Aortic smooth muscle cell (primary cell): ENCODE measurements at places on chromosomes 5 and 9. TPM values are rescaled to one million over a fixed set of nuclear protein-coding genes. Genes with fewer than 3 reads are reported as not detected.

Gene MYORG
- 0.92 and 1.2 TPM in 2 replicates for total RNA-seq

Gene AMACR
- total RNA-seq: 4.8 and 7.1 TPM in 2 replicates

Gene AMBP
- total RNA-seq: 0.12 and 0.53 TPM in 2 replicates

Gene IL31RA
- 0.25 and 0.26 TPM in 2 replicates for total RNA-seq

Gene DNAJA1
- 86.1 and 105 TPM in 2 replicates for total RNA-seq

Gene JAK2
- 23.3 and 23.4 TPM in 2 replicates for total RNA-seq

Gene MARCHF11
- not detected in 2 replicates for total RNA-seq

Gene PCDHB7
- total RNA-seq: 0.79 and 1.1 TPM in 2 replicates

Gene SLC46A2
- not detected in 2 replicates for total RNA-seq

Gene LOX
- 38.6 and 78.5 TPM in 2 replicates for total RNA-seq

Gene PCDH1
- total RNA-seq: 5.7 and 7.0 TPM in 2 replicates

Gene PRRT1B
- not detected in 2 replicates for total RNA-seq

Gene PCDHB6
- 0.13 and 0.37 TPM in 2 replicates for total RNA-seq

Gene ANKRD20A1
- total RNA-seq: 0.12 and 0.53 TPM in 2 replicates

Gene CDX1
- total RNA-seq: 0.12 and 0.13 TPM in 2 replicates

Gene GRM6
- not detected in 2 replicates for total RNA-seq

Gene EIF4EBP3
- total RNA-seq: 1.2 and 1.8 TPM in 2 replicates

Gene SLC27A6
- total RNA-seq: 0.06 TPM in 1 of 2 replicates, not detected in the other

Gene RHOBTB3
- total RNA-seq: 27.5 and 34.6 TPM in 2 replicates

Gene FLT4
- total RNA-seq: 0.13 and 0.31 TPM in 2 replicates

Gene PCDHGA4
- total RNA-seq: 4.0 and 7.5 TPM in 2 replicates

Gene PAEP
- not detected in 2 replicates for total RNA-seq

Gene TSSK1B
- total RNA-seq: under 0.01 and 0.13 TPM in 2 replicates

Gene LPAR1
- 39.8 and 77.4 TPM in 2 replicates for total RNA-seq

Gene PLAA
- 37.4 and 39.2 TPM in 2 replicates for total RNA-seq

Gene OLFM1
- total RNA-seq: 0.44 and 2.0 TPM in 2 replicates

Gene IL9
- not detected in 2 replicates for total RNA-seq

Gene OR13C9
- 0.06 TPM in 1 of 2 replicates, not detected in the other for total RNA-seq
